Stimulated activated CD4-positive, alpha-beta T cell treated with anti-CD3 and anti-CD28 coated beads, Interleukin-1b, Interleukin-23, amount 100 ng/mL, for 1 hour (primary cell): ENCODE measurements at places on chromosomes 6 and 20.

GRCh38 chr6:43635387-43636307, at the start of gene MAD2L1BP:
TSS of gene MAD2L1BP (plus strand) at chr6:43635840. CDS start at chr6:43635876, 36 bp downstream.
- peak; percentile 60 for DNase-seq

- DNase-seq, result no peak
Measured at GRCh38 chr6:70112716-70113115, 190.2 kb downstream of the COL9A1 start.

DNA sequence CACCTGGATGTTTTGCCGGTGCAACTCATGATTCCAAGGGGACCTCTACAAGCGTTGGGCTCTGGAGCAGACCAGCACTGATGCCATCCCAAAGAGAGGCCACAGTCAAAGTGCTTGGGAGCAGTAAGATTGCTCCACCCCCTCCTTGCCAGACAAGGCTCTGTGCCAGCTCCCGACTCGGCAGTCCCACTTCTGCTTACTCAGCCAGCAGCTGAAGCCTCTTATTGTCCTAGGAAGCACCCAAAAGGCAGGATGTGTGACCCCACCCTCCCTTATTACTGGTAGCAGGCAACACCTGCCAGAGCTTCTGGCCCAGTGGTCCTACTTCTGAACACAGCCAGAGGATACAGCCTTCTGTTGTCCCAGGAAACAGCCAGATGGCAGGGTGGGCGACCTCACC, 614.2 kb downstream of the TENT5A start:
- no peak for DNase-seq

DNA sequence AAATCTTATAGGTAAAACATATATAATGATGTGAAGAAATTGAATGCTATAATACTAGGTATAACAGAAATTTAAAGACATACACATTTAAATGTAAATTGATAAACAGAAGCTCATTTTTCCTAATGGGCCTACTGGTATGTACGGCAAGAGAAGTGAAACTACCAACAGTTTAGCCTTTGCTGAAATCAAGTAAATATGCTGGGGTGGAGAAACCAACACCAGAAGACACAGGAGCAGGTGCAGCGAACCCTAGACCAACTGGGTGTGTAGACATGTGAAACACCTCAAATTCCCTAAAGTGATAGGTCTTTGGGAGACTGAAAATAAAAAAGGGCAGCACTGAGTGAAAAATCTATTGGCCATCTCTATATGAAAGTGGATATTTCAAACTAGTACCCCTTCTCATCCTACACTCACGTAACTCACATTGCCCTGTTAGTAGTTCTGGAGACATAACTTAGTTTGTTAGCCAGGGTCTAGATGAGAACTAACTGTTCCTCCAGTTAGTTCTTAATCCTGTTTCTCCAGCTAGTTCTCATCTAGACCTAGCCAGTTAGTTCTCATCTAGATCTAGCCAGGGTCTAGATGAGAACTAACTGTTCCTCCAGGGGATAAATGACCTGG, 53.1 kb downstream of the SLC35D3 start:
- DNase-seq, result no peak

- no peak for DNase-seq
Measured at GRCh38 chr6:156695742-156696141, 81.4 kb upstream of the ARID1B start.

DNA sequence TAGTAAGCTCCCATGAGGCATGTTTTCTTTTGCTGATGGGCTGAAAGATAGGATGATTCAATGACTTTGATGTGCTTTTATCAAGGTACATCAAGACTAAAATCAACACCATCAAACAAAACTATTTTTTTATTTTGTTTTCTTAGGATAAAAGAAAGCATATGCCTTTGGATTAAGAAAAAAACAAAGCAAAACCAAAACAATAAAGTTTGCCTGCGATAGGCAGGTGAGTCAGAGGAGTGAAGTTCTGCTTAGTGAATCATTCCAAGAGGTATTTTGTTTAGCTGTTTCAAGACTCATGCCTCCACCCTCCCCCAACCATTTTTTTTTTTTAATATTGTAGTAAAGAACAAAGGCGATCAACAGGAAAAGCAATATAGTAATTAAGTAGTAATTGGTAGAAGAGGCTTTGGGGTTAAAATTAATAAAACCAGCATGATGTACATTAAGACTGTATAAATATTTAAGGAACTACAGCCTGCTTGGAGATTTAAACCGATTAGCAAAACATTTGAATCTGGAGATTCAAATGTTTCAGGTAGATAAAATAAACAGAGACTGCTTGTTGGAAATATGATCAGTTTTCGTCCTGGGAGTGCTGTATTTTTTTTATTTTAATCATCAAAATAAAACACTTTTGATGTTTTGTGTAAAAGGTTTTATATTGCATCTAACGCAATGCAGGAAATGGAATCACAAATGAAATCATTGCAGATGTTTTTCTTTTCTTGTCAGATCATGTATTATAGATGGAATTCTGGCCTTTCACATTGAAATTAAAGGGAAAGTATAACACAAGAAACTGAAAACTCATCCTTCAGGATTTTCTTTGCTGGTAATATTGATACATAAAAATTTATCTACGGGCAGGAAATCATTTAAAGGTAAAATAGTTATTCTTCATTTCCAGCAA, 482.3 kb upstream of the MANEA start:
- DNase-seq, result no peak

DNA sequence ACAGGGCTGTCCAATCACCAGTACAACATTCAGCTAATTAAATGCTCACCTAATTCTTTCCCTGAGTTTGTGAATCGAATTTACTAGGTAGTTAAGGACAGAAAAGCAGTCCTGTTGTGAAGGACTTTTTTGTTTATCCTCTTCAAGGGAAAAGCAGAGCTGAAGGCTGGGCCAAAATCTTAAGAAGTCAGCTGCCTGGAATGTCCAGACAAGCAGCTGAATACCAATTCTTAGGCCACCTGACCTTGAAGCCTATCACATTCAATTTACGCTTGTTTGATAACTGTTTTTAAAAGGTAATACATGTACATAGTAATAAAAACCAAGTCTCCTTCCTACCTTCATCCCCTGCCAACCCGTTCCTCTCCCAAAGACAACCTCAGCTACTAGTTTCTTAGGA, 56.4 kb downstream of the UQCC1 start:
- no peak for DNase-seq

GRCh38 chr20:32918296-32918695, 59.6 kb downstream of the EFCAB8 start:
- no peak for DNase-seq

- no peak for DNase-seq
Measured at GRCh38 chr6:44052419-44053023, 74.7 kb downstream of the MRPL14 start.

DNA sequence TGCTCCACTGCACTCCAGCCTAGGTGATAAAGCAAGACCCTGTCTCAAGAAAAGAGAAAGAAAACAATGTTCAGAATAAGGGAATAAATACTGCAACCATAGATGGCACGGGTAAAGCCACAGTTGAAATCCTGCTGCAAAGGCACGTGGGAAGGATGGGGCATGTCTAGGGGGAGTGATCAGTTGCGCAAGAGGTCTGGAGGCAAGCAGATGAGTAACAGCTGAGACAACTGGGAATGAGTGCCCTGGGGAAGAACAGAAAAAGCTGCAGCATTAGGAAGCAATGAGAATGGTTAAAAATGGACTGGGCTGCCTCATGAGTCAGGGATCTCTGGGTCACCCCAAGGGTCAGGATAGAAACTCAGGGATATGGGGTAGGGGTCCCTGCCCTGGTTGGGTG, 96.3 kb downstream of the GMPR start:
- no peak for DNase-seq

DNA sequence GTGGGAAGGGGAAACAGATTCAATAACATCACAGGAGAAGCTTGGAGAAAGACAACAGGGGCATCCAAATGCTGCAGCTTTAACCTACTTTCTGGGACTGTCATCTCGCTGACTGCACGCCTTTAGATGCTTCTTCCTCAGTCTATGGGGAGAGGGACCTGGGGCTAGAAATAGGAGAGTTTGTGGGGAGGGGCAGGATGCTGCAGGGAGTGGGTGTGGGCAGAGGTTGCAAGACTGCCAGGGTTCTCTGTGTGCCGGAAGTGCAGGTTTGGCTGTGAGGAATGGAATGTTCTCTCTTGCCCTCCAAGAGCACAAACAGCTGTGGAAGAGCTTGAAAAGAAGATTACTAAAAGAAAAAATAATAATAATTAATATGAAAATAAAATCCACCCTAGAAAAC, 93.2 kb downstream of the FOXO3 start:
- DNase-seq, result no peak

GRCh38 chr6:680666-681340, 12.1 kb downstream of the EXOC2 start:
- no peak for DNase-seq

GRCh38 chr20:53195876-53196610, 223.9 kb downstream of the TSHZ2 start:
- no peak for DNase-seq
